ENCODE measurements at places on chromosomes 7 and 10. TPM values are rescaled to one million over a fixed set of nuclear protein-coding genes. Genes with fewer than 3 reads are reported as not detected.

DNA sequence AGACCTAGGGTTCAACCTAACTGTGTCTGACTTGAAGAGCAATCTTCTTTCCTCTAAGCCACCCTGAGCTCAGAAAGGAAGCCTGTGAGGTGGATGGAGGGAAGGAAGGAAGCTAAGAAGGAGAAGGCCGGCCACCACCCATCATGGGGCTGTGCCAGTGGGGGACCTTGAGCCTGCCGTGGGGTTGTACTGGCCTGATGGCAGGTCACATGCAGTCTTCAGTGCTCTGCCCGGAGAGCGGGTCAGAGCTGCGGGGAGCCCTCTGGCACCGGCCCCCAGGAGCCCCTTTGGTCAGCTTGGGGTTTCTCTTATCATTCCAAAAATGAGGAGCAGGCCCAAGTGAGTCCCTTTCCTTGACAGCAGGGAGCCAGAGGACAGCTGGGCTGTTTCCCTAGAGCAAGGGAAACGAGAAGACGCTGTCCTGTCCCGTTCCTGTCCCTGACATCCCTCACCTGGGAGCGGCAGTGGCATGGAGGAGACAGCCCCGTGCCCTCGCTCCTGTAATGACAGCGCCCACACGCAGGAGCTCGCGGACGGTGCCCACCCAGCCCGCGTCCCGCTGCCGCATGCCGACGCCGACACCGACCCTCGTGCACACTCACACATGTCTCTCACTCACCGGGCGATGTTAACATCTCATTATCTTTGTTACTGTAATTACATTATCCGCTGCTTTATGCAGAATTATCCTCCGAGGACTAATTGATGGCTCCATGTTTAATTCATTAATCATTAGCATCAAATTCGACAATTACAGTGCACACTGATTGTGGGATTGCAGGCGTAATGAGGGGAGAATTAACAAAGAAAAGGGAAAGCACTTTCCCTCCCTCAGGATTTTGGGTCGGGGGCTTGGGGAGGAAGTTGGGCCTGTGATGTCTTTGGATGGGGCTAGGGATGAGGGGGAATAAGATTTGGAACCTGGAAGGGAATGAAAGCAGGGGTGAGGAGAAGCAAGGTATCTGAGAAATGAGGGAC is 31.3 kb downstream of the GBX1 start:
- H3K27ac ChIP-seq, result no peak overlapping the region
- peaks cover 10% of the 10 kb centered on the region for H3K36me3 ChIP-seq
- no peaks in the 10 kb centered on the region for H3K4me1 ChIP-seq
- H3K4me3 ChIP-seq, result no peak overlapping the region
- H3K27me3 ChIP-seq, result no peaks in the 10 kb centered on the region

- peaks cover 50% of the 10 kb centered on the region for H3K4me1 ChIP-seq
- DNase-seq, result peak; percentile 57
- no peaks in the 10 kb centered on the region for H3K36me3 ChIP-seq
- H3K27ac ChIP-seq, result 0 out of 2 replicates have a peak overlapping the region, but pooled peaks have one; percentile 5
- H3K27me3 ChIP-seq, result no peaks in the 10 kb centered on the region
These were observed 260.2 kb upstream of the BMPER start for GRCh38 chr7:33645104-33645503.

- no peak overlapping the region for H3K4me3 ChIP-seq
- no peaks in the 10 kb centered on the region for H3K27me3 ChIP-seq
- H3K27ac ChIP-seq, result no peak overlapping the region
- DNase-seq, result no peak
- no peaks in the 10 kb centered on the region for H3K36me3 ChIP-seq
- no peaks in the 10 kb centered on the region for H3K4me1 ChIP-seq
These were observed 310.9 kb upstream of the NEBL start for GRCh38 chr10:21207852-21208646.

- H3K36me3 ChIP-seq, result no peaks in the 10 kb centered on the region
- peaks cover 6% of the 10 kb centered on the region for H3K4me1 ChIP-seq
- no peaks in the 10 kb centered on the region for H3K27me3 ChIP-seq
- H3K27ac ChIP-seq, result no peak overlapping the region
These were observed 246.2 kb downstream of the CCDC7 start for GRCh38 chr10:32692174-32692573.

The GDF2 gene
- total RNA-seq, result not detected

The TLX1 gene
- not detected for total RNA-seq

The PRR15 gene
- total RNA-seq, result 6.1 TPM

The GNGT1 gene
- not detected for total RNA-seq

The BAMBI gene
- 0.76 TPM for total RNA-seq
